Transverse colon (tissue), 4 donors: ENCODE measurements at places on chromosomes 12 and 14. TPM values are rescaled to one million over a fixed set of nuclear protein-coding genes. Genes with fewer than 3 reads are reported as not detected.

Gene SIX1
- 0.14 TPM for total RNA-seq

Gene TPPP2
- total RNA-seq = not detected

Gene GPR132
- total RNA-seq = 3.3 TPM

Gene ZNF891
- 3.8 TPM for total RNA-seq

DNA sequence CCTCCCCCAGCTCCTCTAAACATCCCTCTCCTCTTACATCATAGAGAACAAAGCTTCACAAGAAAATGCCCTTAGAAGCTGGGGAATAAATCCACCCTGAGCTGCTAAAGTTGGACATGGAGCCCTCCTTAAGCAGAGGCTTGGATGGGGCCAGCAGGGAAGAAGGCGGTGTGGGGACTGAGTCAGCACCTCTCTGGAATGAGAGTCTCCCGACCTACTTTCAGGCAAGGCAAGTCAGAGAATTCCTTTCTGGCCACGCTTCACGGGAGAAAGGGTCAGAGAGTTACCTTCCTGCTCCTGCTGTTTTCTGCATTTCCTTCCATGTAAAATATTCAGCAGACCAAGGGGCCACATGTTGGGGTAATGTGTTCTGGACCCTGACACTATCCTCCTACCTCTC, 113.3 kb upstream of the PRB2 start:
- DNase-seq = no peak

DNA sequence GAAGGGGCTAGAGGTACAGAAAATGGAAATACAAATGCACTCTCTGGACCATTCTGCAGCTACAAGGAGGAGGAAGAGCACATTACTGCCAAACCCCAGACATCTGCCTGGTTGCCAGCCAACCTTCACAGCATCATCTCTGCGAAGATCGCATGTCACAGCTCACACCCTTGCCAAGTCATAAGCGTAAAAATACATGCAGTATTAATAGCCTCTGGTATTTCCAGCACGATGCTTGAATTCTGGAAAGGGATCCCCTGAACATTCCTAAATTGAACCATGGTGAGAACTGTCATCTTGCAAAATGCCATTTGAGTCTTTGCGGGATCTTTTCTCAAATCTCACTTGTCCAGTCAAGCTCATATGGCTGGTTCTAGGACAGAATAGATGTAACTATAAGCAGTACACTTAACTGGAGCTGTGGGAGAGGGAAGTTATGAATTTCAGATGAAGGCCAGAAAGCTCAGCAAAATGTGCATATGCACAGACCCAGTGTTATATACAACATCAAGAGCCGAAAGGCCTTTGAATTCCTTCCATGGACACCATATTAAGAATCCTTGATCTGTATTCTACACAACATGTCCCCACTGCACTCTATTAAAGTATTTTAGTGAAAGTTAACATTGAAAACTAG, 211.6 kb downstream of the DUSP6 start:
- DNase-seq = no peak

DNA sequence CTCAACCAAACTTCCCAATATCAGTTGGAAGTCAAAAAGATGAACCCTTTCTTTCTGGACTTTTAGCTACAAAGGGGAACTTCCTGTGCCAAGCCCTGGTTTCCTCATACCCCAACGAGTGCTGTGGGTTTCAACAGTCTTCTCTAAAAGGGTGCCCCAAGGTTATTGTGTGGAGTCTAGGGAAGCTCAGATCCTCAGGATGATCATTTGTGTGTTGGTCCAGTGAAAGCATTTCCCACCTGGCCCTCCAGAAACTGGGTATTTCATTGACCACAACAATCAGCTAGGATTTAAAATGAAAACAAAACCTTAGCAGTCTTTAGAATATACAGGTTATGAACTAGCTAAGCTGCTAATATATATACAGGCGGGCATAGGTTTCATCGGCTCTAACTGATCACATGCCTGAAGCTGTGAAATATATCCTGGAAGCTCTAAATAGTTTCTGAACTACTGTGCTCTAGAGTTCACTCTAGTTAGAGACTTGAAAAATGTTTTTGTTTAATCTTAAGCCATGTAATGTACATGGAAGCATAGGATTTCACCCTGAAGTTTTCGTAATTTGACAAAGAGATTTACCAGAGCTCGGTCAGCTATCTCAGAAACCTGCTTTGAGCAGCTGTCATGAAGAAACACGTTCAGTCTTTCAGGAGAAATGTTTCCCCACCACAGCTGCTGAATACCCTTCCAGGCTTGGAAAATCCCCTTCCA, 29.6 kb downstream of the P2RX4 start:
- no peak for DNase-seq

DNA sequence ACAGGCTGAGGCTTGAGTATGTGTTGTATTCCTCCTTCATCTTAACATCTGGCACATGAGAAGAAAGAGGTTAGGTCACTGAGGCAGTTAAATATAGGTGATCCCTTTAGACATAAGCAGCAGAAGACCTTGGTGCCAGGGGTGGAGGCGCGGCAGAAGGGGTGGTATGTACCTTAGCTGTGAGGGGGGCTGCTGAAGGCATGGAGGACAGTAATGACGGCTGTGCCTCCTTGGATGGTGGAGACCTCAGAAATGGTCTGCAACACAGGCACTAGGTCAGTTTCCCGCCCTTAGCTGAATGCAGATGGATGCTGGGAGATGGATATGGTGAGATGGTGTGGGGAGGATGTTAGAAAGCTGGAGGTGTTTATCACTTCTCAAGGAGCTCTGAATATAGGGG, 1.5 kb upstream of the PNMA1 start:
- DNase-seq = no peak

DNA sequence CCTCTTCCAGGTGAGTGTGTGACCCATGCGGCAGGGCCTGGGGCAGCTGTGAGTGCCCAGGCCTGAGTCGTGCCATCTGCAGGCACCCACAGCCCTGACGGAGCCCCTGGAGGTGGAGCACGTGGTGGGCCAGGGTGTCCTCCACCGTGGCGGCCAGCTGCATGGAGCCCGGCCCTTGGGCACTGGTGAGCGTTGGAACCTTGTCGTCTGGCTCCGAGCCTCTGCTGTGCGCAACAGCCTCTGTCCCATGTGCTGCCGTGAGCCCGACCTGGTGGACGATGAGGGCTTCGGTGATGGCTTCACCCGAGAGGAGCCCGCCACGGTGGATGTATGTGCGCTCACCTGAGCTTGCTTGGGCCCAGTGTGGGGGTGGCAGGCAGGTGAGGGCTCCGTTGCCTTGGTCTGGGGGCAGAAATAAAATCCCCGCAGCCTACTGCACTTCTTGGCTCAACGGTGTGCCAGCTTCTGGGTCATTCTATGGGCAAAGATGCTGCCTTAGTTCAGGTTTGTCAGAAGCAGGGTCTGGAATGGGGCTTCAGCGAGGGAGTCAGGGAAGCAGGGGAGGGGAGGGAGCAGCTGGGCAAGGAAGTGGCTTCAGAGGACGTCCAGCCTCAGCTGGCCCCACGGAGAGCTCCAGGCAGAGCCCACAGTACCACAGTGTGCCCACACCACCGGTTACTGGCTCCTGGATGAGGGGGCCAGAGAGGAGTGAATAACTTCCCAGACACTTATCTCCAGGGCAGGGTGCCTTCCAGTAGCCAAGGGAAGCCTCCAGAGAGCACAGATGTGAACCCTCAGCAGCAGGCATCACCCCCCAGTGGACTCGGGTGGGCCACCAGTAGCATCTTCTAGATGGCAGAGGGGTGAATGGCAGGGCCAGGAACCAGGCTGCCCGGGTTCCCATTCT, 1.2 kb upstream of the ARL6IP4 start:
- DNase-seq = no peak

- DNase-seq = peak; percentile 88
These were observed 22.1 kb upstream of the ITPK1 start for GRCh38 chr14:93137864-93138263.

- DNase-seq = peak; percentile 33
These were observed 55.2 kb upstream of the NTF3 start for GRCh38 chr12:5376591-5377207.
